Neural crest cell (in vitro differentiated cells): ENCODE measurements at places on chromosomes 1 and 21. TPM values are rescaled to one million over a fixed set of nuclear protein-coding genes. Genes with fewer than 3 reads are reported as not detected.

DNA sequence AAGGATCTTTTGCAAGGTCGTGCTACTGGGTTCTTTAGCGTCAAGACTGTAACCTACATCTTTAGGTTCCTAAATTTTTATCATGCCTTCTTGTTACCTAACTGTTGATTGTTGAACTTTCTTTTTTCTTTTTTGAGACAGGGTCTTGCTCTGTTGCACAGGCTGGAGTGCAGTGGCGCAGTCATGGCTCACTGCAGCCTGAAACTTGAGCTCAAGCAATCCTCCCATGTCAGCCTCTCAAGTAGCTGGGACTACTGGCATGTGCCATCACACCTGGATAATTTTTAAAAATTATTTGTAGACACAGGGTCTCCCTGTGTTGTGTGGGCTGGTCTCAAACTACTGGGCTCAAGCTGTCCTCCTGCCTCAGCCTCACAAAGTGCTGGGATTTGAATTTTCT lies 52.9 kb downstream of the NFIA start:
- DNase-seq: no peak
- no peaks in the 10 kb centered on the region for H3K27me3 ChIP-seq
- H3K4me1 ChIP-seq: peaks cover 12% of the 10 kb centered on the region
- no peak overlapping the region for H3K27ac ChIP-seq

DNA sequence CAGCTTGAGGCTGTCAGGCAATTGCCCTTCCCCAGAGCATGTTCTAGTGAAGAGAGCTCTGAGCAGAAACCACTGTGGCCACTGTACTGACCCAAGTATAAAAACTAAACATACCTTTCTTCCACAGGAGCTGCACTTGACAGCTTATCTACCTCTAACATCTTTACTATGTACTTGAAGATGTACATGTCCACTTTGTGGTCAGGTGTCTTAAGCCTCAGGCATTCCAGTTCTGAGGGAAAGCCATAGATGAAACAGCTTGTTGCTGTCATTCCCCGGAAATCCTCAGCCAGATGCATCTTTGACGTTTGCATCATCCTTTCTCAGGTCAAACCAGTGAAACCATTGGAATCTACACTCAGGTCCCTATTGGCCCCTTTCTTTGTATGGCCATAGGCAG lies 70.4 kb downstream of the CHRM3 start:
- H3K4me3 ChIP-seq: no peak overlapping the region
- DNase-seq: no peak
- H3K27me3 ChIP-seq: no peaks in the 10 kb centered on the region
- H3K4me1 ChIP-seq: no peaks in the 10 kb centered on the region

DNA sequence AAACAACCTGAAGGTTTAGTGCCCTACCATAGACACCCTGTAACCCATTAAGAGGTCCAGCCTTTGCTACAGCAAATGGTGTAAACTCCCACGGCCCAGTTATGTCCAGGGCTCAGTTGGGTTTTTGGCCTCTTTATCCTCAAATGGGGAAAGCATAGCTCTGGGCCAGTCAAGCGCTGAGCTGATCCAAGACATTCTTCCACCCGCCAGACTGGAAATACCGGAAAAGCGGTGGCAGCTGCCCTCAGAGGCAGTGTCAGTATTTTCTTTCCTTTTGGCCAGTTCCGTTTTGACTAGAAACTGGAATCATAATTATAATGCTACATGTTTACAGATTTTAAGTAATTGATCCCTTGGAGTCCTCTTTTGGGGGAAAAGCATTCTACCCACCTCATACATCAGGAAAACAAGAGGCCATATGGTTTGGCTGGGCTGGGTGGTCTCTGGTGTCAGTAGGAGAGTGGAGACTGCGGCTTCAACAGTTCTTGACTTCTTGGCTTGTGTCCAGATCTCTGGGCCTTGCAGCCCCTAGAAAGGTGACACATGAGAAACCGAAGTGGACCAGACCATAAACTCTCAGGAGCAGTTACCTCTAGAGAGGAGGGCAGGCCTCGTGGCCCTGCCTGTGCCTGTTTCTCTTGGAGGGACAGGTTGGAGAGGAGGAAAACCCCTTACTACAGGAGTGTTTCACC lies 30.2 kb upstream of the CLDN14 start:
- no peaks in the 10 kb centered on the region for H3K4me1 ChIP-seq
- DNase-seq: no peak
- no peaks in the 10 kb centered on the region for H3K36me3 ChIP-seq
- peaks cover 7% of the 10 kb centered on the region for H3K27me3 ChIP-seq
- no peak overlapping the region for H3K27ac ChIP-seq

GRCh38 chr1:159829273-159829634 lies 2.6 kb downstream of the SLAMF8 start:
- no peak overlapping the region for H3K4me3 ChIP-seq
- peaks cover 21% of the 10 kb centered on the region for H3K27me3 ChIP-seq
- H3K4me1 ChIP-seq: peaks cover 3% of the 10 kb centered on the region

DNA sequence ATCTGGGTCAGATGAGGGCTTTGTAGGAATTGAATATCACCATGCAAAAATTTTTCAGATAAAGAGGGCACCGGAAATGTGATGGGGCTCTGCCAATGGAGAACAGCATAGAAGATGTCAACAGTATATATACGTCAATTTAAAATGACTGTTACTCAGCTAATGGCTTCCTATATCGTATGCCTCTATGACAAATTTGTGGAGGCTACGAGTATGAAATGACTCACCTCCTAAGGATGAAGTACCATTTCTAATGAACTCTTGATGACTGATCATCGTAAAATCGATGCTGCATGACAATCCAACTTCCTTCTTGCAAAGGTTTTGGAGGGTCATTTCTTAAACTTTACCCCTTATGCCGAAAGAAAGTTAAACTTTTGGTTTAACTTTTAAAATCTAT lies 450.3 kb upstream of the ZP4 start:
- H3K27ac ChIP-seq: no peak overlapping the region
- H3K27me3 ChIP-seq: no peaks in the 10 kb centered on the region
- peaks cover 3% of the 10 kb centered on the region for H3K36me3 ChIP-seq
- no peak overlapping the region for H3K4me3 ChIP-seq
- DNase-seq: no peak

- DNase-seq: no peak
- no peaks in the 10 kb centered on the region for H3K36me3 ChIP-seq
- H3K4me1 ChIP-seq: no peaks in the 10 kb centered on the region
- no peaks in the 10 kb centered on the region for H3K27me3 ChIP-seq
These were observed 139.0 kb downstream of the GLIS1 start for GRCh38 chr1:53600001-53600400.

Gene TYW3
- total RNA-seq: 6.8 and 7.9 TPM in 2 replicates

Gene CNKSR1
- total RNA-seq: 3.0 and 3.6 TPM in 2 replicates

Gene IFI44
- total RNA-seq: 0.47 TPM in 1 of 2 replicates, not detected in the other

Gene PRRX1
- total RNA-seq: 4.1 and 4.6 TPM in 2 replicates
